ENCODE measurements at places on chromosomes 13 and 19. TPM values are rescaled to one million over a fixed set of nuclear protein-coding genes. Genes with fewer than 3 reads are reported as not detected.

- no peak for DNase-seq
These were observed 294.2 kb downstream of the ZNF536 start for GRCh38 chr19:30666301-30666803.

DNA sequence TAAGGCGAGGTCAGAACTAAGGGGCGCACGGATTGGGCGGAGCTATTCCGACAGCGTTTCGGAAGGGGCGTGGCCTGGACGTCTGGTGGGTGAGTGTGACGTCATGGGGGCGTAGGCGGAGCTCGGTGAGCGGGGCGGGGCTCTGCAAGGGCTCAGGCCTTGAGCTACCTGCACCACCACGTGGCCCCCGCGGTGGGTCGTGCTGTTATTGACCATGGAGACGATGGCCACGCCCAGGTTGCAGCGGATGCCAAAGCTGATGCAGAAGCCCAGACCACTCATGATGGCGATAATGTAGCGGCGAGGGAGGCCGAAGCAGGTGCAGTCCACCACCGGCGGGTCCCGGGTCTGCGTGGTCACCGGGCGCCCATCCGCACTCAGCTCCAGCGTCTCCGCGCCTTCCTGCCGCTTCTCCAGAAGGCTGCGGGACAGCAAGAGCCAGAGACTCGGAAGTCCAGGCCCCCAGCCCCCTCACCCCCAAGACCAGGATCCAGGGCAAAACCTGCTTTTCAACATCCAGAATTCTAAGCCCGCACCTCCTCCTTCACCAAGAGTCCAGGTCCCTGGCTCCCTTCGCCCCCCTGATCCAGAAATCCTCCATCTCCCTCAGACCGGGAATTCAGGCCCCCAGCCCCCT is 4.8 kb downstream of the SLC17A7 start:
- DNase-seq, result no peak

DNA sequence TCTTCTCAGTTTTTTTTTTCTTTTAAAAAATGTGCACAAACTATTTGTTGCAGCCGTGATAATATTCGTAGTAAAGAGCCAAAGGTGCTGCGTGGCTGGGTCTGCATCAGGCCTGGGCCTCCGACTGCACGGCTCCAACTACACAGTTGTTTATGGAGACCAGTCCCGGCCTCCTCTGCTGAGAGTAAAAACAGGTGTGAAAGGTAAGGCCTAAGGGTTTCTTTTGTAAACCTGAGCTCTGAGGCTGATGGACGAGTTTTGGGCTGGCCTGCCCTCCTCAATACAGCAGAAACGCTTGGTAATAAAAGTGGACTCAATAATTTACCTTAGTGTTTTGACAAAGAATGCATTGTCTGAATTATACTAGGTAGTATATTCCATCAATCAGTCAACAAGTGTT is 3.9 kb downstream of the MBNL2 start:
- no peak for DNase-seq

- no peak for DNase-seq
These were observed 7.1 kb upstream of the KL start for GRCh38 chr13:33008946-33009722.

GRCh38 chr13:41018602-41018948 is 541 bp downstream of the ELF1 start:
- no peak for DNase-seq

Gene RFPL4A
- not detected for total RNA-seq

Gene OR7D2
- total RNA-seq, result 0.16 TPM

- DNase-seq, result no peak
These were observed 31.6 kb downstream of the CCNE1 start for GRCh38 chr19:29843180-29844051.

Gene SLC8A2
- total RNA-seq, result 0.29 TPM

GRCh38 chr13:25268561-25268960 is 18.7 kb downstream of the MTMR6 start:
- DNase-seq, result no peak

- DNase-seq, result no peak
These were observed 126.9 kb downstream of the STK24 start for GRCh38 chr13:98450026-98450425.

DNA sequence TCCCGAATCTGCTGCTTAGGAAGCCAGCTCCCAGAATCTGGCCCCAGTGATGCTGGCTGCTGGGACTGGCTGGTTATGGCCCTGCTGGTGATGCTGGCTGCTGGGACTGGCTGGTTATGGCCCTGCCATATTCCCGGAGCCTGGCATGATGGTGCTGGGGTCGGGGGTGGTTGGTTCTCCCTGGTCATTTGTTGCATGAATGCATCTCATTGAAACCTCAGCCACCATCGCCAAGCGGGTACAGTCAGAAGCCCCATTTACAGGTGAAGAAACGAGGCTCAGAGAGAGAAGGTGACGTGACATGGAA is 2.1 kb downstream of the PGLYRP1 start:
- no peak for DNase-seq

DNA sequence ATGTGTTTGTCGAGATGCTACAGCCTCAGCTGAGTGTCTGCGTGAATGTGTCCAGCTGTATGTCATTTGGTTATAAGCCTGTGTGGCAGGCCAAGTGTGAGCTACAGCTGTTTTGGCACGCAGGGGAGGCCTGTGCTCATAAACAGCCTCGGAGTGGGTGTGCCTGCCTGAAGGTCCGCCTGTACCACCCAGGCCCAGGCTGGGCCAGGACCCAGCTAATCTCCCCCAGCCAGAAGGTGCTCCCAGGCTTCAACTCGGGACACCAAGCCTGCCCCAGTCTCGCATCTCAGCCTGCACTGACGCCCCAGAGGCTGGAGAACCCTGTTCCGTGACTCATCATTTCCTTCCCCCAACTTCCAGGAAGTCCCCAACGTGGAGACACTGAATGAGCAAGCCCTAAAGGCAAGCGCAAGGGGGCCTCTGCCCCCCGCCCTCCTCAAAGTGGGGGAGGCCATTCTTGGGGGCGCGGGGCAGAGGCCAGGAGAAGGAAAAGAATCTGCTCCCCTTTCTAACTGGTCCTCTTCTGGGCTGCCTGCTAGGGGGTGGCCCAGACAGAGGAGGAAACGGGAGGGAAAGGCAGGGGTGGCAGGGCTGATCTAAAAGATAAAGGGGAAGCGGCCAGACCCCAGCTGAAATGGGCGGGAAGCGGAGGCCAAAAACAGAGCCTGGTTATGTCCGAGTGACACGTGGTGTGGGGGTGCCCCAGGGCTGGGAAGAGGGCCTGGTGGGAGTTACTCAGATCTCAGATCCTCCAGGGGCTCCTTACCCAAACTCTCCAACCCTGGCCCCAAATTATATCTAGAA is 2.0 kb downstream of the SLC1A5 start:
- DNase-seq, result peak; percentile 61

DNA sequence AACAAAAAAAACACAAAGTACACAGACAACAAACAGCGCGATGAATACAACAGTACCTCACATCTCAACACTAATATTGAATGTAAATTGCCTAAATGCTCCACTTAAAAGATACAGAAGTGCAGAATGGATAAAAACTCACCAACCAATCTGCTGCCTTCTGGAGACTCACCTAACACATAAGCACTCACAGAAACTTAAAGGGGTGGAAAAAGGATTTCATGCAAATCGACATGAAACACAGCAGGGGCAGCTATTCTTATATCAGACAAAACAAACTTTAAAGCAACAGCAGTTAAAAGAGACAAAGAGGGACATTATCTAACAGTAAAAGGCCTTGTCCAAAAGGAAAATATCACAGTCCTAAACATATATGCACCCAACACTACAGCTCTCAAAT is 209.5 kb downstream of the ABCC4 start:
- DNase-seq, result no peak

Gene LILRB5
- total RNA-seq, result 4.8 TPM

- DNase-seq, result no peak
These were observed 123.6 kb downstream of the UQCRFS1 start for GRCh38 chr19:29089315-29089870.

Gene GNG7
- 7.8 TPM for total RNA-seq

GRCh38 chr13:52868190-52868589 is 19.8 kb upstream of the PCDH8 start:
- no peak for DNase-seq

GRCh38 chr13:76873445-76873844 is 12.8 kb downstream of the KCTD12 start:
- DNase-seq, result no peak

Gene CCDC61
- 8.3 TPM for total RNA-seq

Gene ZNF582
- 4.3 TPM for total RNA-seq

Gene MYO16
- total RNA-seq, result 0.33 TPM

All from breast epithelium (tissue), 4 donors.